ENCODE measurements at places on chromosomes 6 and 20.

GRCh38 chr20:42018979-42019378, 400.8 kb upstream of the CHD6 start:
- DNase-seq = no peak

DNA sequence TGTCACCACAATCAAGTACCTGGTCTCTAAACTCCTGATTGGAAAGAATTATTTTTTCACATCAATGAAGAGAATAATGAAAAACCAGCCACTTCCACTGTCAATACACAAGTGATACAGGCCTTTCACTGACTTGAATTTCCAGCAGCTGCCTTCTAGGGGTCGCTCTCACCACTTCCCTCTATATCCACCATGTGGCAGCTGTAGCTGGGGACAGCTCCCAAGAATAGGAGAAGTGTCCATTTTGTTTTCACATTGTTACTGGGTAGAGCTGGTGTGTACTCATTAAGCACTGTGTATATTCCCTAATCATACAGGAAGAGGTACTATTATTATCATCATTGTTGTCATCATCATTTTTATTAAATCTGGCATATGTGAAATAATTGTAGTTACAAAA, 438.4 kb upstream of the SPTLC3 start:
- no peak for DNase-seq

GRCh38 chr6:106612671-106613416, 16.5 kb downstream of the RTN4IP1 start:
- DNase-seq = no peak

DNA sequence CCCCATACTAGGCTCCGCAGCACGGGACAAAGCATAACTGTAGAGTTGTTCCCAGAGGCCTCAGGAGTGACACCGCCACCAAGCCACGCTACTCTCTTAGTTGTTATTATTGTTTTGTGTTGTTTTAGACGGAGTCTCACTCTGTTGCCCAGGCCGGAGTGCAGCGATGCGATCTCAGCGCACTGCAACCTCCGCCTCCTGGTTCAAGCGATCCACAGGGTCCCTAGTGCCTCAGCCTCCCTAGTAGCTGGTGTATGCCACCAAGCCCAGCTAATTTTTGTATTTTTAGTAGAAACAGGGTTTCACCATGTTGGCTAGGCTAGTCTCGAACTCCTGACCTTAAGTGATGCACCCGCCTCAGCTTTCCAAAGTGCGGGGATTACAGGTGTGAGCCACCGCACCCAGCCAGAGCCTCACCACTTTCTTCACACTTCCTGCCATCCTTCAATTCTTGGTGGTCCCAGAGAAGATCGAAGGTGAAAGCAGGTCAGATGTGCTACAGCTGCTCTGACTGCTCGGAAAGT, 11.8 kb downstream of the RPL7L1 start:
- DNase-seq = no peak

GRCh38 chr6:5498579-5498899, 237.2 kb downstream of the FARS2 start:
- DNase-seq = no peak

DNA sequence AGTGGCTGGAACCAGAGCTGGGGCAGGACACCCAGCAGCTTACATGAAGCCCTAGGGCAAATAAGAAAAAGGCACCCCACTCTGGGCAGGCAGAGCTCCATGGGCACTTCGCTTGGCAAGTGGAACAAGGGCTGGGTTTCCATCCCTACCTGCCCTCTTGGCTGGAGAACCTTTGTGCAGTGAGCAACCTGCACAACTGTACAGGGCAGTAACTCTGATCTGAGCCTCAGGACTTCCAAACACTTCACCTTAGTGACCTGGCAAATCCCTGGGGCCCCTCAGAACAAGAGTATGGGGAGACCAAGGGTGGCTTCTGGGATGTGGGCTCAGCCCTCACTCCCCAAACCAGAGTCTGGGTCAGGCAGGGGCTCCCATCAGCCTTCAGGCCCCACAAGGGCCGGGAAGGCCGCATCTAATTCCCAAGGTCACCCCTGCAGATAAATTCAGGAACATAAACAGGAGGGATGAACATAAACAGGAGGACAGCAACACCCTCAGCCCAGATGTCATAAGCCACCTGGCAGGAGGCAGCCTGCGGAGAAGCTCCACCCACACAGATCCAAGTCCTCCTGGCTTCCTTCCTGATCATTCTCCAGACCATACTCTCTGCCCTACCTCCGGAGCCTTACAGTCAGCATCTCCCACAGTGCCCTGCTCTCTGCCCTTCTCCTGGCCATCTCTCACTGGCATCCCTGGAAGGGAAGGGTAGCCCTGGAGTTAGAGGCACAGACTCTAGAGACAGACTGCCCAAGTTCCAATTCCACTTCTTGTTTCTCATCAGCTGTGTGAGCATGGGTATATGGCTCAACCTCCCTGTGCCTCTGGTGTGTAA, 37.5 kb downstream of the HNF4A start:
- no peak for DNase-seq

DNA sequence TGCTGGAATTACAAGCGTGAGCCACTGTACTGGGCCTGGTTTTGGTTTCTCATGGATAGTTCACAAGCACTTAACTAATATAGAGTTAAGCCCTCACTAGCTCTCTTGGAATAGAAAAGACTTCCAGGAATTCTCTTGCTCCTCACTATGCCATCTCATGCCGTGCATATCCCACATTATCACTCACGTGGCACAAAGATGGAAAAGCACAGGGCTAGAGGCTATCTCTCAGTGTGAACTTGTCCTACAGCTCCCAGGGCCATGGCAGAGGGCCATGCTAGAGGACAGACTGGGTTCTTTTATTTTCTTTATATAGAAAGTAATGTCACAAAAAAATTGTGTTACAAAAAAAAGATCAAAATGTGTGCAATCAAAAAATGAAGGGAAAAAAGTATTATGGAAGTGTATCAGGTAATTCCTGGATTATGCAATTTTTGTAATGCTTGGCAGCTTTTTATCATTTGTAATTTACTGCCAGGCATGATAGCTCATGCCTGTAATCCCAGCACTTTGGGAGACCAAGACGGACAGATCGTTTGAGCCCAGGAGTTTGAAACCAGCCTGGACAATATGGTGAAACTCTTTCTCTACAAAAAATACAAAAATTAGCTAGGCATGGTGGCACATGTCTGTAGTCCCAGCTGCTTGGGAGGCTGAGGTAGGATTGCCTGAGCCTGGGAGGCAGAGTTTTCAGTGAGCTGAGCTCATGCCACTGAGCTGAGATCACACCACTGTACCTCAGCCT, 6.4 kb upstream of the SLC2A12 start:
- no peak for DNase-seq

DNA sequence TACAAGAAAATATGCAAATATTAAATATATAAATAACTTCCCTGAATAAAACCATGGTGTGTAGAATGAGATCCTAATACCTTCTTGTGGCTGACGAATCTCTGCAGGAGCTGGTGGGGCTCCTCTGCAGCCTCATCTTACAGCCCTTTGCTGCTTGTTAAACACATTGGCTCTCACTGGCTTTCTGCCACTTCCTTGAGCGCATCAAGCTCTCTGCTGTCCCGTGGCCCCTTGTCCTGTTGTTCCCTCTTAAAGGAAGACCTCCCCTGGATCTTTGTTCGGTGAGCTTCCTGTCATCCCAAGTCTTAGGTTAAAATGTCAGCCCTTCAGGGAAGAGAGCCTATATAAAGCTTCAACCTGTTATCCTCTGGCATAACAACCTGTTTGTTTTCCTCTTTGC, 519.6 kb downstream of the DOK5 start:
- no peak for DNase-seq
